ENCODE measurements at places on chromosomes 6 and 20.

DNA sequence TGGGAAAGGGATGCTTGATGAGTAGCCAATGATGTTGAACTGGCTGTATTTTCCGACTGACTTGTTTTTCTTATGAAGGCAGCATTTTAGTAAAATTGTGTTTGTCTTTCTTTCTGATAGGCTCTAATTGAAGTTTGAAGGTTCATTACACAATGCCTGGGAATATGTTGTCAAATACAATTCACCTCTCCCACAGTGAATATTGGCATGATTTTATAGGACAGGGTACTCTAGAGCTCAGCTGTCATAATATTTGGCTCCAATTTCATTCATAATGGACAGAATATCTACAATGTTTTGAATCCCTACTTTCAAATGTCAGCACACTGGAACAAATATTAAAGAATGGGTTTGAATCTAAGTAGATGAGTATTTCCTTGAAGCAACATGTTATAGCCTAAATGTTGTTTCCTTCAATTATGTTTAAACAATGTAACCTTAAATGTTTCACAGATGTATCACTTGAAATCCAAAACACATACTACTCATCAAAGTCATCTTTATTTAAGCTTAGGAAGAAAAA, 81.4 kb downstream of the LAMA2 start:
- no peak for DNase-seq

DNA sequence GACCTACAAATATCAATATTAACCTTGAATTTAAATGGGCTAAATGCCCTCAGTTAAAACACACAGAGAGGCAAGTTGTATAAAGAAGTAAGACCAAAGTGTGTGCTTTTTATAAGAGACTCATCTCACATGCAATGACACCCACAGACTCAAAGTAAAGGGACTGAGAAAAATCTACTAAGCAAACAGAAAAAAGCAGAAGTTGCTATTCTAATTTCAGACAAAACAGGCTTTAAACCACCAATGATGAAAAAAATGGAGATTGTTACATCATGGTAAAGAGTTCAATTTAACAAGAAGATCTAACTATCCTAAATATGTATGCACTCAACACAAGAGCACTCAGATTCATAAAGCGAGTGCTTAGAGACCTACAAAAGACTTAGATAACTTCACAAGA, 741.9 kb upstream of the MARCKS start:
- no peak for DNase-seq

DNA sequence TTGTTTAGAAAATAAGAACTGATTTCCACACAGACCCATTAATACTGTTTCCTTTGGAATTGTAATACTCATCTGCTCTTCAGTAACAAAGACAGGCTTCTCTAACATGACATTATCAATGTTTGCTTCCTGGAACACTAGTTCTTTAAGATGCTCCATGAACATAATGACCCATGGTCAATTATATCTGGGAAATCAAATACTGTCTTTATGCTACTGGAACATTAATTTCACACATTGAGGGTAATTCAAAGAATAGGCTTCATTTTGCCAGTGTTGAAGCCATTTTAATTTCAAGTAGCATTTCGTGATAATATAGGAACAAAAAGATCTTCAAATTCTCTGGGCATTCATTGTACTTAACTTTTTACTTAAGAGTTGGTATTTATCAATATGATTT, 80.9 kb downstream of the OPN5 start:
- DNase-seq: no peak

GRCh38 chr20:38303908-38304379, at the start of gene BPI:
BPI (plus strand) TSS chr20:38304156; CDS start chr20:38304224, 68 bp downstream.
- no peak for DNase-seq

- peak; percentile 63 for DNase-seq
Observed at GRCh38 chr20:43987531-43987930, 72.9 kb downstream of the TOX2 start.

GRCh38 chr6:87473419-87473903, 687 bp downstream of the SLC35A1 start:
- peak; percentile 47 for DNase-seq

DNA sequence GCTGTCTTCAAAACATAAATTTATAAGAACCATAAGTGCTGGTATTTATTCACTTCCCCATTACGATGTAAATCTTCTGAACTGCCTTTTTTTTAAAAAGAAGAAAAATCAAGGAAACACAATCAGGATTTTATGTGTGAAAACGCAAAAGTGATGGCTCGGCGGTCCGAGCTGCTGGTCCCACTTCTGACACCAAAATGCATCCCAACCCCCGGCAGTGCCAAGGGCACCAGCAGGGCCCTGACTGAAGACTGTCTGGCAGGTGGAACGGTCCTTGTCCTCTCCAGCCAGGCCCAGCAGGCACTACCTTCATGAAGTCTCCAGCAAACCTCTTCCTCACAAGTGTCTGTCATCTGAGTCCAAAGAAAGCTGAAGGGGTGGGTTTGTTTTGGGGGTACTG, 41.2 kb downstream of the TBC1D7 start:
- no peak for DNase-seq

DNA sequence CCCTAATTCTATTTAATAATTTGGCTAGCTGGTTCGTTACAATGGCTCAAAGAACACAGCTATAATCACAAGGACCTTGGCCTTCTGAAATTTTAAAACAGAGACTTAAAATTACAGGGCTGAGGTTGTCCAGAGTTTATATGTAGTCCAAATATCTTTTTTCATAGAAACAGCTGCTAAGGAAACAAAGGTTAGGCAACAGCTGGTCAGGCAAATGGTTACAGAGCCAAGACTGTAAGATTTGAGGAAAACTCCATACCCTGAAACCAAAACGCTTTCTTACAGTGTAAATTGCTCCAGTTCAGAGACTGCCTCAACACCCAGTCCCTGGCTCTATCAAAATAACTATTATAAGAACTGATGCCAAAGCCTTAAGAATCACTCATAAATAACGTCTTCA, 9.7 kb upstream of the ARHGAP18 start:
- DNase-seq: no peak

DNA sequence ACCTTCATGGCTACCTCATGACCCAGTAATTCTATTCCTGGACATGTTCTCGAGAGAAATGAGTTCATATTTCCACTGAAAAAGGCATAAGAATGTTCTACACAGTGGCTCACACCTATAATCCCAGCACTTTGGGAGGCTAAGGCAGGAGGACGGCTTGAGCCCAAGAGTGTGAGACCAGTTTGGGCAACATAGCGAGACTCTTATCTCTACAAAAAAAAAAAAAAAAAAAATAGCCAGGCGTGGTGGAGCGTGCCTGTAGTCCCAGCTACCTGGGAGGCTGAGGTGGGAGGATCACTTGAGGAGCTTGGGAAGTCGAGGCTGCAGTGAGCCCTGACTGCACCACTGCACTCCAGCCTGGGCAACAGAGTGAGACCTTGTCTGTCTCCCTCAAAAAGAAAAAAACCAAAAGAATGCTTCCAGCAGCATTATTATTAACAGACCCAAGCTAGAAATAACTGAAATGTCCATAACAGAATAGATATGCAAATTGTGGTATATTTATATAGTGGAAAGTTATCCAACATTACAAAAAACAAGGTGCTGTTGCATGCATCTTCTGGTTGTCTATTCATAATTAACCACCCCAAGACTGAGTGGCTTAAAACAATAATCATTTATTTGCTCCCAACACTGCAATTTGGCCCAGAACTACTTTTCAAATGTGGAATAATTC, 9.4 kb upstream of the RAB44 start:
- DNase-seq: no peak

- DNase-seq: no peak
Observed at GRCh38 chr6:138979813-138980668, 8.0 kb downstream of the REPS1 start.

DNA sequence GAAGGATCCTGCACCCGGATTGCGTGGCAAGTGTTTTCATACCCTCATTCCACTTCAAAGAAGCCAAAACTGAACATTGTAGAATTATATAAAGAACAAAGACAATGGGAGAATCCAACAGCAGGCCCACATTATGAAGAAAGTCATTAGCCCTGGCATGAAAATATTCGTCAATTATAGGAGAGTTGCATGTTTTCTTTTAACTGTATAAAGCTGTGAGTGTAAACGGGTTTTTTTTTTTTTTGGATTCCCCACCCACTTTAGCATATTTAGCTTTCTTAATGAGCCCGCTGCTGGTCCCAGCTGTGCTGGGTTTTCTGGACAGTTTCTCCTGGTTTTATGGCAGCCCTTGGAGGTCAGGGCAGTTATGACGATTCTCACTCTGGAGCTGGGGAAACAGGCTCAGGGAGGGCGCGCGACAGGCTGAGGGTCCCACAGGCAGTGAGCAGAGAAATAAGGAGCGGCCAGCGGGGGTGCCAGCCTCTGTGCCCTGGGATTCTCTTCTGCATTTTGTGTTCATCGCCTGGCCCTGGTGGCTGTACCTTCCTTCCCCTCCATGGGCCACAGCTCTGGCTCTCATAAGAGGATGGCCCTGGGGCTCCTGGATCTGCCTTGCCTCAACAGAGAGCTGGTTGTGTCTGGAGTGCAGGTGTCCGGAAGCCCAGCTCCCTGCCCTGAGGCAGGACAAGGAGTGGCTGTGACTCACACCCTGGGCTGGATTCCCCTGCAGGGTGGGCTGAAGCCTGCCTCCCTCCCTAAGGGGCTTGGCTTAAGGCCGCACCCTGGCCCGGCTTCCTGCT, 24.1 kb upstream of the SULF2 start:
- no peak for DNase-seq

GRCh38 chr20:46939031-46939965, 44.7 kb downstream of the EYA2 start:
- DNase-seq: no peak

DNA sequence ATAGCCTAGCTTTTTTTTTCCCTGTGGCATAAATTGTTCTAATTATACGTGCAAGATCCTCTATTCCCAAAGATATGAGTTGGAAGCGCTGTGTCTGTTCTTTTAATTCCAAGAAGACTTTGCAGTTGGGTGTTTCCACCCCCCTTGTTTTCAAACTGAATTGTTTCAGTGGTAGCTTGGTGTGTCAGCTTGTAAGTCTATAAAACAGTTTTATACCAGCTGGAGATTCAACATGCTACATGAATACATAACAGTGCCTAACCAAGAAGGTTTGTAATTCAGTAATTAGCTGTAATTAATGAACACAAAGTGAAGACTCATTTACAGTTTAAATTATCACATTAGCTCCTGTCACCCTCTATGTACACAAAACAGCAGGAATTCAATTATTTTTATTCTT, 154.0 kb downstream of the ZNF217 start:
- DNase-seq: no peak

GRCh38 chr6:42522036-42522435, 41.8 kb upstream of the UBR2 start:
- DNase-seq: no peak

DNA sequence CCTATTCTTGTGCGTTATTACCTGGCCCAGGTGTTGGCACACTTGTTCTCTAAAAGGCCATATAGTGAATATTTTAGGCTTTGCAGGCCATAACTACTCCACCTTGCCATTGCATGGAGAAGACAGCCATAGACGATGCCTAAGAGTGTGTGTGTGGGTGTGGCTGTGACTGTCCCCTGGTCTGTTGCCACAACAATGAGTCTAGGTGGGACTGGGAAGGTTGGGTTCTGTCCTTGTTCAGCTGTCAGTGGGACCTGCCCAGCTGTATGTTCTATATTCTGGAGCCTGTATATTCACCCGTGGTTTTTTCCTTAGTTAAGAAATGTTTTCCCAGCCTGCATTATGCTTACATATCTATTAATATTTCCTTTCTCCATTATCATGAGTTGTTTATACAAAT, 38.6 kb downstream of the CEP43 start:
- no peak for DNase-seq

DNA sequence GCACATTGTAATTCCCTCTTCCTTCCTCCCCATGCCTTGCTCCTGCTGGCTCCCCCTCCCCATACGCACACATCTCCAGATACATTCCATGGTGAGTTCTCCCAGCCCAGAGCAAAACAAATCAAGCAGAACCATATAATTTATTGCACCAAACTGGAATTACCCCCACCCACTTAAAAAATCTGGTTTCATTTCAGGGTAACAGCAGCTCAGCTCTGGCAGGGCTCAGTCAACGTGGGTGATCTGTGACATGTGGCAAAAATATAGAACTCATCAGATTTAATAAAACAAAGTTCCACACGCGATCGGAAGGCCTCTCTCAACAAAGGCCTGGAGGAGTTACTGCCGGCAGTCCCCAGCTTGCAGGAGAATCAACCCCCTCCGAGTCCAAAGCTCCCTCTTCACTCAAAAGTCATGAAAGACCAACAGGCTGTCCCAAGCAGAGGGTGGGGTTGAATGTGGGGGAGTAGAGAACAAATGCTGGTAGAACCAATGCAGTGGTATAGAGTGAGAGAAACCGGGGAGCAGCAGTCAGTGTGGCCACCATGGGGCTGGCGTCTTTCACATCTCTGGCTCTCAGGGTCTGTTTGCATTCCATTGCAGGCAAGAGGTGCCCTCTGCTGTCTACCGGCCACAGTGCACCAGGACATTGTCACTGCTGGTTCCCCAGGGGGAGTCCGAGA, 323.3 kb upstream of the NT5E start:
- DNase-seq: peak; percentile 31

- no peak for DNase-seq
Observed at GRCh38 chr6:81755551-81755950, 3.1 kb upstream of the TENT5A start.

DNA sequence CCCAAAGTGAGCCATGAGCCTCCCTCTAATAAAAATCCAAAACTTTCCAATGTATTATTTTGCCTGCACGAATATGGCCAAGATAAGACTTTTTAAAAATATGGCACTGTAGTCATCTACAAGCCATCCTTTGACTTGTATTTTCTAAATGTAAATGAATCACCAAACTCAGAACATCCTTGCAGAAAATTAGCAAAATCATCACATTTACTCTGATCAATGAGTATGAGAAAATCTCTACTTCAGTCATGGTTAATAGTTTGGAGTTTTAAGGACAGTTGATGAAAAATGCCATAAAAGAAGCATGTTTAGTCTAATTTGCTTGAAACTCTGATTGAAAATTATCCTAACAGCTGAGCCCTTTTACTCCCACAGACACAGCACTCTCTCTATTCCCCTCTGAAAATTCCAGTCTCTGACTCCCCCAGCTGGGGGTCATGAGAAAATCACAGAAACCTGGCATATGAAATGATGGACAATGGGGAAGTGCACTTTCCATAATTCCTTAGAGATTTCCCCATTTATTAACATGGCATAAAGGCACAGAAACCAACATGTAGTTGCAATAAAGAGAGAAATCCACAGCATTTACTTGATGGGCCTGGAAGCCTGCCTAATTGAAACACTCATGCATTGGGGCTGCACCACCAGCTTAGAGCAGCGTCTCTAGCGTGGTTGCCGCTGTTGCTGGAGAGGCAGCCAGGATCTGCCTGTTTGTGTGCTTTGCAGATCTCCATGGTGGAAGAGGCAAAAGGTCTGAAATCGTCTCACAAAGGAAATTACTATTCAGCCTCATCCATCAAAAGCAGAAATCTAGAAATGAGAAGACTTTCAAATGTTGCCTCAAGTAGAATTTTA, 214.0 kb downstream of the WDR27 start:
- DNase-seq: no peak

- DNase-seq: no peak
Observed at GRCh38 chr6:146868671-146869209, 270.0 kb downstream of the ADGB start.

- DNase-seq: no peak
Observed at GRCh38 chr20:22763257-22763906, 179.0 kb upstream of the FOXA2 start.

- DNase-seq: peak; percentile 95
Observed at GRCh38 chr20:12180107-12180661, 262.5 kb downstream of the BTBD3 start.

Data from NCI-H2081 (cell line).